HFFc6 (cell line): ENCODE measurements at places on chromosomes 16 and 17. TPM values are rescaled to one million over a fixed set of nuclear protein-coding genes. Genes with fewer than 3 reads are reported as not detected.

Gene YBX2
- not detected in 3 replicates for total RNA-seq

Gene ZSCAN10
- not detected in 3 replicates for total RNA-seq

Gene ADAD2
- not detected in 3 replicates for total RNA-seq

GRCh38 chr17:290121-290521 lies 62.5 kb downstream of the RPH3AL start:
- H3K27ac ChIP-seq = no peak overlapping the region
- H3K4me3 ChIP-seq = no peak overlapping the region
- no peaks in the 10 kb centered on the region for H3K4me1 ChIP-seq
- H3K36me3 ChIP-seq = peaks cover 5% of the 10 kb centered on the region; the same call in 1 of the 2 replicates
- H3K27me3 ChIP-seq = peaks cover 24% of the 10 kb centered on the region

DNA sequence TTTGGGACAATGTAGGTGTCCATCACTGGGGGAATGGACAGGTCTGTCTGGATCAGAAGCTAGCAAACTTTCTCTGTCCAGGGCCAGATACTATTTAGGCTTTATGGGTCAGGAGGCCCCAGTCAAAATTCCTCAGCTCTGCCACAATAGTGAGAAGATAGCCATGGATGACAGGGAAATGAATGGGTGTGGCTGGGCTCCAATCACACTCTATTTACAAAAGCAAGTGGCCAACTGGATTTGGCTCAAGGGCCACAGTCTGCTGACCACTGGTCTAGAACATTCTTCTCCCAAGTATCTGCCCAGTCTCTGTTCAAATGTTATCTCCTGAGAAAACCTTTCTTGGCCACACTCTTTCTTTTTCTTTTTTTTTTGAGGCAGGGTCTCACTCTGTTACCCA lies 339.9 kb downstream of the SOX9 start:
- no peaks in the 10 kb centered on the region; the same call in none of the 2 replicates for H3K27me3 ChIP-seq
- H3K4me1 ChIP-seq = peaks cover 57% of the 10 kb centered on the region
- no peak for DNase-seq
- H3K36me3 ChIP-seq = no peaks in the 10 kb centered on the region
- H3K4me3 ChIP-seq = no peak overlapping the region

DNA sequence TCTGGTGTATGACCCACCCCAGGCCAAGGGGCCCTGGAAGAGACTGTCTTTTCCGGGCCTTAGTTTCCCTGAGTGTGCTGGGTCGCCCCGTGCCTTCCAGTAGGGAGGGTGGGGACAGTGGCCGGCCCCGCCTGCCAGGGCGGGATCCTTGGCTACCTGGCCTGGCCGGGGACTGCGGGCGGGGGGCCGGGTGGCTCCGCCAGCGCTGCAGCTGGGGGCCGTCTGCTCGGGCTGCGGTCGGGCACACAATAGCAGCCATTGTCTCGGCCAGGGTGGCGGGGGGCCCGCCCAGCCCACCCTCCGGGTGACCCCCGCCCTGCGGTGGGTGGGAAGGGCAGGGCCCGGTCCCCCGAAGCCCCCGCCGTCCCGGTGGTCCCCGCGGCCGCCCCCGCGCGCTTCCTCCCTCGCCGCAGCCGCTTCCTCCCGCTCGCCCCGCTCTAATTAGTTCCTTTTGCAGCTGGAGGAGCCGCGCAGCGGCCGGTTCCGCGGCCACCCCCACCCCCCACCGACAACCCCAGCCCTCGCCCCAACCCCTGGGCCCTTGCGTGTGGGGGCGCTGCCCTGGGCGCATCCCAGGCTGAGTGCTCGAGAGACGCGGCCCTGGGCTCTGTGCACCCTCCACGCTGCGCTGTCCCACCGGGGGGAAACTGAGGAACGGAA lies 11.6 kb downstream of the GLIS2 start:
- no peaks in the 10 kb centered on the region for H3K36me3 ChIP-seq
- H3K4me3 ChIP-seq = peak overlapping the region; percentile 58; the same call in 1 of the 2 replicates
- H3K4me1 ChIP-seq = peaks cover 30% of the 10 kb centered on the region
- DNase-seq = no peak
- no peaks in the 10 kb centered on the region; the same call in 1 of the 2 replicates for H3K27me3 ChIP-seq

- H3K27ac ChIP-seq = no peak overlapping the region
- H3K27me3 ChIP-seq = peaks cover 13% of the 10 kb centered on the region
- no peak for DNase-seq
- no peak overlapping the region for H3K4me3 ChIP-seq
- H3K36me3 ChIP-seq = peaks cover 26% of the 10 kb centered on the region
Observed at GRCh38 chr17:77398274-77398673, 257.5 kb downstream of the SEC14L1 start.
